ENCODE measurements at places on chromosomes 11 and 22. TPM values are rescaled to one million over a fixed set of nuclear protein-coding genes. Genes with fewer than 3 reads are reported as not detected.

The CNGA4 gene
- not detected for total RNA-seq

- H3K4me3 ChIP-seq, result peak overlapping the region; percentile 51
- H3K4me1 ChIP-seq, result peaks cover 15% of the 10 kb centered on the region
- no peaks in the 10 kb centered on the region for H3K36me3 ChIP-seq
- peak overlapping the region; percentile 86 for H3K27ac ChIP-seq
Measured at GRCh38 chr22:49936018-49936972, 17.9 kb downstream of the CRELD2 start.

GRCh38 chr22:22838148-22838786, 49.3 kb upstream of the IGLL5 start:
- no peak overlapping the region for H3K27ac ChIP-seq
- no peaks in the 10 kb centered on the region for H3K27me3 ChIP-seq
- H3K4me3 ChIP-seq, result no peak overlapping the region
- no peak for DNase-seq

GRCh38 chr22:38865201-38866023, 6.6 kb downstream of the CBX6 start:
- no peak overlapping the region for H3K4me3 ChIP-seq
- no peaks in the 10 kb centered on the region for H3K27me3 ChIP-seq
- peaks cover 21% of the 10 kb centered on the region for H3K36me3 ChIP-seq
- DNase-seq, result no peak

DNA sequence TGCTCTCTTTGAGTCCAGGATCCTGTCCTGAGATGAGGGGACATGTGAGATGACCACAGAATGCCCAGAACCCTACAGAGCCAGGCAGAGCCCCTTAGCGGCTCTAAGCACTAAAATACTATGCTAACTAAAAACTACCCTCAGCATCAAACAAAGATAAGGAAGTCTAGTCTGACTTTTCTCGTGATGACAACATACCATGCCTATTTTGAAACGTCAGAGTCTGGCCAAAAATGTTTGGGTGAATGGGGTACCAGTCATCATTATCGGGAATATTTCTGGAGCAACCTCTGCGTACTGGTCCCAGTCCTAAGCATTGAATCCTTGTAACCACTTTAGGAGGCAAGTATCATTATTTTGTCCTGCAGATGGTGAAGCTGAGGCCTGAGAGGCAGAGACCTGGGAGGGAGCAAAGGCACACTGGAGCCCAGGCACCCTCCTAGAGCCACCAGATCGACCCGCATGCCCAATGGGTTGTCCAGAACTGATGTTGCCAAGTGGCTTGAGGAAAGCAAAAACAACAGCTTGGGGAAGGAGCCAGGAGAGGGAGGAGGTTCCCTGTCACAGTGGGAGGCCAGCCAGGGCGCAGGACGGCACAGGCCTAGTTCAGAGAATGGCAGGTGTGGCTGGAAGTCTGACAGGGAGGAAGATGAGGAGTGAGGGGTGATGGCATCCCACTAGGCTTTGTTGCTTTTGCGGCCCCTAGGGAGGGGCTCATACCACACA, 7.2 kb upstream of the OSM start:
- peaks cover 13% of the 10 kb centered on the region for H3K4me1 ChIP-seq
- no peak overlapping the region for H3K4me3 ChIP-seq
- H3K27ac ChIP-seq, result no peak overlapping the region
- no peak for DNase-seq
- no peaks in the 10 kb centered on the region for H3K36me3 ChIP-seq

The KRTAP5-8 gene
- total RNA-seq, result not detected

GRCh38 chr11:31500560-31500959, 8.9 kb downstream of the IMMP1L start:
- H3K27ac ChIP-seq, result no peak overlapping the region
- H3K27me3 ChIP-seq, result no peaks in the 10 kb centered on the region
- no peak for DNase-seq

DNA sequence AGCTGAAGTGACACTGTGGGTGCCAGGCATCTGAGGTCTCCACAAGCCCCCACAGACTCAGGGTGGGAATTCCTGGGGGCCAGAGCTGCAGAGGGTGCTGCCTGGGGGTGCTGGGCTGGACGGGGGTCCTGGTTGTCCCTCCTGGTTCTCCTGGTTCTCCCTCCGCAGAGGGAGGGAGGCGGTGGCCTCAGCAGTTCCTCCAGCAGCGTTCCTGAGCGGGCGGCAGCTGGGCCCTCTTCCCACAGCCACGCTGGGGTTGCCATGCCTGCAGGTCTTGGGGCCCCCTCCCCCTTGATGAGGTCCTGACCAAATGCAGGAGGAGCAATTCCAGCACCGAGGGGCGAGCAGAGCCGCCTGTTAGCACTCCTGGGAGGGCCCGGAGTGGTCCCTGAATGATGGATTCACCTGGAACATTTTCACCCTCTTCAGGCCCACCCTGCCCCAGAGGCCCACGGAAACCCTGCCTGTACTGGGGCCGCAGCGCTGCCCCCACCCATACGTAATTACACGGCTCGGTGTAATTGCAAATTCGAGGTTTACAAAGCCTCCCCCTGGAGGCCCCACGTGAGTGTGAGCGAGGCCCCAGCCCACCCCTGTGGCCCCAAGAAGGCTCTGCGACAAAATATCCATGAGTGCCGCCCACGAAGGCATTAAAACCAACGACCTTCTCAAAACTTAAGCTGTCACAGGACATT, 635 bp downstream of the C11orf21 start:
- H3K36me3 ChIP-seq, result no peaks in the 10 kb centered on the region
- H3K4me3 ChIP-seq, result no peak overlapping the region
- peaks cover 25% of the 10 kb centered on the region for H3K4me1 ChIP-seq

- no peaks in the 10 kb centered on the region for H3K27me3 ChIP-seq
- H3K27ac ChIP-seq, result no peak overlapping the region
- no peak overlapping the region for H3K4me3 ChIP-seq
- no peak for DNase-seq
- no peaks in the 10 kb centered on the region for H3K4me1 ChIP-seq
- H3K36me3 ChIP-seq, result no peaks in the 10 kb centered on the region
Measured at GRCh38 chr11:66891851-66892660, 35.2 kb downstream of the LRFN4 start.

- H3K27ac ChIP-seq, result no peak overlapping the region
- no peaks in the 10 kb centered on the region for H3K27me3 ChIP-seq
- no peak for DNase-seq
- peaks cover 4% of the 10 kb centered on the region for H3K4me1 ChIP-seq
Measured at GRCh38 chr22:25362215-25362882, 142.9 kb downstream of the CRYBB2 start.

DNA sequence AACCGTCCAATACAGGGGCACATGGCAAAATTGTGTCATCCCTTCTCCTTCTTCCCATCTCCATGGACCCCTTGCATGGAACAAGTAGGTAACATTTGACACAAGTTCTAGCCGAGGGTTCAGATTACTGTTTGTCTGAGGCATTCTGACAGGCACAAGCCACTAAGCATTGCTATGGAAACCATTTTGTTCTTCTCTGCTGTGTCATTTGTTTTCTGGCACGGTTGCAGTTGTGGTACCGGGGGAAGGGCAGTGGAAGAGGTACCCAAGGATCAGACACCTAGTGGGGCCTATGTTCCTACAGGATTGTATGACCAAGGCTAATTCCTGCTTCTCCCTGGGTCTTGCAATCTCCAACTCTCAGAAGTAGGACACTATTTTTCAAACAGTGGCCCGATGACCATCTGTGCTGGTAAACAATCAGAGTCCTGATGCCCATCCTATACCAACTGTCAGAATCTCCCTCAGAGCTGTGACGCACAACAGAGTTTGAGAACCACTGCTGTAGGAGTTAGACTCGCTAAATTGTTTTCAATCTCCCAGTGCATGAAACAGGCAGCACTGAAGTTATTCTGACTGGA, 69.3 kb downstream of the KCNC1 start:
- peak; percentile 15 for DNase-seq
- H3K4me1 ChIP-seq, result no peaks in the 10 kb centered on the region
- H3K27me3 ChIP-seq, result no peaks in the 10 kb centered on the region
- H3K4me3 ChIP-seq, result no peak overlapping the region
- H3K36me3 ChIP-seq, result no peaks in the 10 kb centered on the region
- H3K27ac ChIP-seq, result no peak overlapping the region

GRCh38 chr11:120709808-120710207, 198.3 kb downstream of the GRIK4 start:
- H3K4me1 ChIP-seq, result no peaks in the 10 kb centered on the region
- H3K27ac ChIP-seq, result no peak overlapping the region
- no peaks in the 10 kb centered on the region for H3K36me3 ChIP-seq
- no peak overlapping the region for H3K4me3 ChIP-seq

- no peaks in the 10 kb centered on the region for H3K36me3 ChIP-seq
- DNase-seq, result no peak
- H3K27me3 ChIP-seq, result no peaks in the 10 kb centered on the region
- H3K4me3 ChIP-seq, result no peak overlapping the region
- H3K4me1 ChIP-seq, result no peaks in the 10 kb centered on the region
Measured at GRCh38 chr11:95115597-95115996, 26.0 kb downstream of the ENDOD1 start.

- DNase-seq, result no peak
- no peaks in the 10 kb centered on the region for H3K27me3 ChIP-seq
- H3K27ac ChIP-seq, result no peak overlapping the region
- no peaks in the 10 kb centered on the region for H3K36me3 ChIP-seq
Measured at GRCh38 chr11:121936370-121936769, 179.6 kb downstream of the BLID start.

The MUC2 gene
- total RNA-seq, result 0.11 TPM

The BRD1 gene
- 32.5 TPM for total RNA-seq

DNA sequence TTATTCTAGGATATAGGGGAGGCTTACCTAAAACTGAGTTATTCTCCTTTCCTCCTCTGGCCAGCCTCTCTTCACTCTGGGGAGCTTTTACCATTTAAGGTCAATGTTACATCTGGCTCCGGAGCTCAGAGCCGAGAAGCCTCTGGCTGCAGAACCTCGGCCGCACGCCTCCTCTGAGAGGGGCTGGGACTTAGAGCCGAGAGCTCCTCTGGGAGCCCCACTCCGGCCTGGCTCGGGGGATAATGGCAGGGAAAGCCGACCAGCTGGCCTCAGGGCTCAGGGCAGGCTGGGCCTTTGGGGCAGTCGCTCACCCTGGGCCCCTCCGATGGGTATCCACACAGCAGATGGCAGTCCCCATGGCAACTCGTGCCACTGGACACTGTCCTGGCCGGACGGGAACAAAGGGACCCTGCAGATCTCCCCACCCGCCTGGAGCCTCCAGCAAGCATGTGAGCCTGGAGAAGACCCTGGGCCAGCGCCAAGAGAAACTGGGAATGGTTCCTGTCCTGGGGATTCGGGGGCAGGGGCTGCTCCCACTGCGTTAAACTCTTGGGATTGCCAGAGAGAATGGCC, at the start of gene IRAG1:
Gene IRAG1 (minus strand): TSS at position 247 of the 573 bp plus-strand sequence. CDS start 153 bp downstream, at position 94.
- H3K27ac ChIP-seq, result peak within 1 kb of the TSS; percentile 99
- H3K36me3 ChIP-seq, result peaks cover 14% of the 10 kb centered on the region
- H3K4me1 ChIP-seq, result peaks cover 15% of the 10 kb centered on the region
- no peak for DNase-seq

DNA sequence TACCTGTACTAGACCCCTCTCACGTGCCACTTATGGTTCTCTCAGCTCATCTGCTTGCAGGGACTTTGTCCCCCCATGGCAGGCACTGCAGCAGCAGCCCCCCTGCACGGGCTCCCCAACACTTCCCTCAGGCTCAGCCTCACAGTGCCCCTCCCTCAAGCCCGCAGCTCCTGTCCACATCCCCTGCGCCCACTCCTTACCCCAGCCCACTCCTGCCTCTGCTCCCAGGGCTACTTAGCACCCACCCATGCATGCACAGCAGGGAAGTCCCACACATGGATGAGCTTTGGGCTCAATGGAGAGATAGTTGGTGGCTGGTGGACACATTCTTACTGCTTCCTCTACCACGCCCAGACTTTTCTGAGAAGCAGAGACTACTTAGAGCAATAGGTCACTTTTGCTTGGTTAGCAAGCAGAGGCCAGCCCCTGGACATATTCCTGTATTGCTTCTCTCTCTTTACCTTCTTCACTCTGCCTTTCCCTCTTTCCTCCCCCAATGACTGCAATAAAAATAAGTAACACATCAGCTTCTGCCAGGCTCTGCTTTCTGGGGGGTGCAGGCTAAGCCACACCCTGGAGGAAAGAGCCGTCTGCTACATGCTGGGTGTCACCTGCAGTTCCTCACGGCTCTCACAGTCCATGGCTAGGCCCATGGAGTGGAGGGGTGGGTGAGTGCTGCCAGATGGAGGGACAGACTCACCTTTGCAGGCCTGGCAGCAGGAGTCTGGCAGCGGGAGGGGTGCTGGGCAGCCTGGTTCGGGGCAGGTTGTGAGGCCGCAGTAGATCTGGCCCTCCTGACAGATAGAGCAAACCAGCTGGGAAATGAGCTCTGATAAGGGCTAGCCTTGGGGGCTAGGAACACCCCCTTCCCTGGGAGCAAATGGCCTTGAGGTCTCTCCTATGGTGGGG, 23.4 kb downstream of the CHRDL2 start:
- DNase-seq, result no peak
- no peaks in the 10 kb centered on the region for H3K4me1 ChIP-seq
- no peak overlapping the region for H3K4me3 ChIP-seq
- H3K36me3 ChIP-seq, result no peaks in the 10 kb centered on the region
- H3K27me3 ChIP-seq, result no peaks in the 10 kb centered on the region

The IL17REL gene
- total RNA-seq, result not detected

The GNB1L gene
- 7.9 TPM for total RNA-seq

The RTN4RL2 gene
- total RNA-seq, result 0.64 TPM

Measured in ascending aorta (tissue), 2 donors.